ENCODE measurements at places on chromosomes 7 and 10.

GRCh38 chr10:69643779-69644657 is 14.0 kb downstream of the FAM241B start:
- no peak for DNase-seq

DNA sequence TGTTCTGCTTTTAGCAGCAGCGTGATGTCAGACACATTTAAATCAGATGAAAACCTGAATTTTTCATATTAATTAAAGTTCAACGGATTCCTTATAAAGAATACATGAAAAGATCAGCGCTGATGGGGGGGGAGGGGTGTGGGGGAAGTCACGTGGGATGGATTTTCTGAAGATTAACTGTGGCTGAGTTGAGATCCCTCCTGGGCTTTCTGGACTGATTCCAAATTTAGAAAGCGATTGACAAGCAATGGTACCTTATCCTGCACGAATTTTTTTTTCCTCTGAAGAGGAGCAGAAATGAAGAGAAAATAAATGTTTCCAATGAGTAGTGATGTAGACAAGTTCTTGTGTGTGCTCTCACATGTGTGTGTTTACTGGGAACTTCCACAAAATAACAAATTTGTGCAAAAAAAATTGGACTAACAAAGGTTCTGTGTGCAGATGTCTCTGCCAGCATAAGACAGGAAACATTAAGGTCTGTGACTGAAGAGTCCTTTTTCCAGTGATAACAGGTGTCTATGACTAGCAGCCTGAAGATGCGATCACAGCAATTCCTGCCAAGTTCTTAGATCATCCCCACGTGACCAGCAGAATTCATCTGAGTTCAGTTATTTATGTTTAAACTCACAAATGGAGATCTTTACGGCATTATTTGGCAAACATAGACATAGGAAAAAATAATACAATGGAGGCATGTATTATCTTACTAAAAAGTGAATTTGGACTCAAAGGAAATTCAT is 585.2 kb upstream of the CELF2 start:
- no peak for DNase-seq

- DNase-seq = no peak
These were observed 78.8 kb downstream of the PROSER2 start for GRCh38 chr10:11901833-11902475.

DNA sequence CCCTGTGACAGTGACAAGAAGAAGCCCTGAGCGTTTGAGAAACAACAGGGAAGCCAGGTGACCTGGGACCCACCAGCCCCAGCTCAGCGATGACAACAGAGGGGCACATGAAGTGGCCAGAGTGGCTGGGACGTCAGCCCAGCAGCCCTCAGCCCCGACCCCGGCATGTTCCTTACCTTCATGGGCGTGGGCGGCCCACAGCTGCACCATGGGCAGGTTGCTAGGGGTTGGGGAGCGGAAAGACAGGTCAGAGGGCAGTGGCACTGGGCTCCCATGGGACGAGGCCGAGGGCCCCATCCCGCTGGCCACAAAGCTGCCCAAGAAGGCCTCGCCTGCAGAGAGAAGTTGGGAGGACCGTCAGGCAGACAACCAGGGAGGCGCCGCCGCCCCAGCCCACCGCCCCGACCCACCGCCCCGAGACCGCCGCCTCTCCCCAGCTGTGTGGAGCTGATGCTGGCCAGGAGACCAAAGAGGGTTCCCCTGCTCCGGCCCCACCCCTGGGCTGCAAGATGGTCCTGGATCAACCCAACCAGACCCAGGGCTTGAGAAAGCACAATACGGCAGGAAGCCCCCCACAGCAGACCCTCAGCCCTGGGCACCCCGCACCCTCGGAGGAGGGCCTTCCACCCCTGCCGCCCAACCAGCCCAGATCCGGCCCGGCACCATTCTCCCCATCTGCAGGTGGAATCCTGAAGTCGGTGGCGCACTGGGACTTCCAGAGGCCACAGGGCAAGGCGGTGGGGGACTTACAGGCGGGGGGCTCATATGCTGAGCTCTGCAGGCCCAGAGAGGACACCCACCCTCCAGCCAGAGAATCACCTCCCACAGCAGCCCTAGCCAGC is 29.1 kb downstream of the TNRC18 start:
- DNase-seq = no peak

DNA sequence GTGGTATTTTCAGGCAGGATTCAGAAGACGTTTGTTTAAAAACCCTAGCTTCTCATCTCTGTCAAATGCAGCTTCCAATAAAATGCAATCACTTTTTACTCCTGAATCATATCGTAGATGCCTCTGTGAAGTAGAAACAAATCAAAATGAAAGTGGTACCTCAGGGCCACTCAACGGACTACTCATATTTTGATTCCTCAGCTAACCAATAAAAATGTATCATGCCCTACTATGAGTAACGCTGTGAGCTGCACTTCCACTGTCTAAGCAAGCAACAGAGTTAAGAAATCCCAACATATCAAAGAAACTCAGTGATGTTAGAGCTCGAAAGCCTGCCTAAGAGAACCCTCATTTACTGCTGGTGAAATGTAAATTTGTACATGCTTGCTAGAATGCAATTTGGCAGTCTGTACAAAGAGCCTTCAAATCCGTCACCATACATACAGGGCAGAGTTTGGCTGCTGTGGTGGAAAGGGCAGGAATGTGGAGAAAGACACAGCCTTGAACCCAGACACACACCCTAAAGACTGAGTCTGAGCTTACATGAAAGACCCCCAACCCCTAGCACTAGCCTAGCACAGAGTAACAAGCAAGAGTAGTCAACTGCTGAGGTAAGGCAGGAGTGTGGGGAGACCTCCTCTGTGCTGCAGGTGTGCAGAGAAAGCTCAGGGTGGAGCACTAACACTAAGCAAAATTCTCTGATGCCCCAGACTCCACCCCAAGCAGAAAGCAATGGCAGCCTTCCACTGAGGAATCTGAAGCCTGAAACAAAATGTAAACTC is 151.5 kb downstream of the ANK3 start:
- DNase-seq = peak; percentile 70

DNA sequence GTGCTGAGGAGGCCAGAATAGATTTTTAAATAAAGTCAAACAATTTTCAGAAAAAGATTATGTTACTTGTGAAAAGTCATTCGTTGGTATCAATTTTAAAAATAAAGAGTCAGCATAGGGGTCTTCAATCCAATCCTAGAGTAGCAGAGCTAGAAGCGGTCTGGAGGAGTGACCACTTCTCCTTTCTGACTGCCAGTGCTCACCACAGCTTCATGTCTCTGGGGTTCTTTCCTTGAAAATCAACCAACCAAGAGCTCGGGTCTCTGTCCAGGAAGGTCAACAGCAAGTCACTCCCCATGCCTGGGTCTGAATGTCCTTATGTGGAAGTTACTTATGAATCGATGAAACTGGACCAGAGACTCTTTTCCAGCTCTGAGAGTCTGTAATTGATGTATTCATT is 14.3 kb downstream of the PTPRN2 start:
- no peak for DNase-seq

DNA sequence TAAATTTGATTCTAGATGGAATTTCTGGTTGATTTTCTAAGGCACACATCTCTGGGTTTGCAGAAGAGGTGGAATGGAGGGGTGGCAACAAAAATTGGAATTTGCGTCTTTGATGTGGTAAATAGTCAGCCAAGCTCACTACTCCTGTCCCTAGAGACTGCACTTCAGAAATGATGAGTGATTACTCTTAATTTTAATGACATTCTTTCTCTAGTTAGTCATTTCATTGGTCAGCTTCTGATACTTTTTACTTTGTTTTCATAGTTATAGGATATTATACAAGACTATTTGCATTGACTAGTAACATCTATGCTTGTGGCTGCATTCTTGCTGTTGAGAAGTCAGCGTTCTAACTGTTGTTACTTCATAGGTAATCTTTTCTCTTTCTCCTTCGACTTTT is 658.3 kb downstream of the SUGCT start:
- no peak for DNase-seq

DNA sequence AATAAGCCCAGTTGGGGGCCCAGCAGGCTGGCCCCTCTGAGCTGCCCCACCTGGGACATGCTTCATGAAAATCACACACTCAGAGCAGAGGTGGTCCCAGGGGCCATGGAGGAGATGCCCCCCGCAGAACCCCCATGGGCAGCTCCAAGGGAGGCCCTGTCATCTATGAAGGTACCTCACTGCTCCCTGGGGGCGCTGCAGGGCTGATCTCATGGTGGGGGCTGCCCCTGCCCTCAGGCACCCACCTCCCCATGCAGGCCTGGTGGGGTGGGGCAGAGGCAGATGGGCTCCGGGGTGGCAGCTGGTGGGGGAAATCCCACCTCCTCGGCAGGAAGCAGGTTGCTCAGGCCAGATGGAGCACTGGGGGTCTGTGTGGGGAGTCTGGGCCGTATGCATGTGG is 60.5 kb downstream of the YKT6 start:
- DNase-seq = peak; percentile 72

GRCh38 chr10:70324339-70324861 is 40.6 kb upstream of the NPFFR1 start:
- peak; percentile 67 for DNase-seq

DNA sequence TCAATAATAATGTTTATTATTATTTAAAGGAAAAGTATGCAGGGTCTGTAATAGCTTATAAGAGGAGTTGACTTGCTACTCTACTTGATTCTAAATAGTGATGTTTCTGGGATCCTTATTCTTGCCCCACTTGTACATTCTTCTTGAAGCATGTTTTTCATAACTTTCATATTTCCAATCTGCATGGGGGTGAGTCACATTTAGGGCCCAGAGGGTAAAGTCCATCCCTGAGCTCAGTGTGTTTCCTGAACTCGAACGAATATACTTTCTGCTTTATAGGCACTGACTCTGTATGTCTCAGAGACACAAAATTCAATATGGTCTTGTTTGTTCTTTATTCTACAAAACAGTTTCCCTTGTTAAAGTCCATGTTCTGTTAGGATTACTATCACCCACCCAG is 61.0 kb upstream of the SMIM30 start:
- DNase-seq = no peak

Data from germinal center (tissue), 1 donor.